ENCODE measurements at places on chromosomes 6 and 20. TPM values are rescaled to one million over a fixed set of nuclear protein-coding genes. Genes with fewer than 3 reads are reported as not detected.

GRCh38 chr6:10970731-10971130 is 73.4 kb downstream of the ELOVL2 start:
- DNase-seq: no peak

The COX4I2 gene
- polyA plus RNA-seq: not detected

DNA sequence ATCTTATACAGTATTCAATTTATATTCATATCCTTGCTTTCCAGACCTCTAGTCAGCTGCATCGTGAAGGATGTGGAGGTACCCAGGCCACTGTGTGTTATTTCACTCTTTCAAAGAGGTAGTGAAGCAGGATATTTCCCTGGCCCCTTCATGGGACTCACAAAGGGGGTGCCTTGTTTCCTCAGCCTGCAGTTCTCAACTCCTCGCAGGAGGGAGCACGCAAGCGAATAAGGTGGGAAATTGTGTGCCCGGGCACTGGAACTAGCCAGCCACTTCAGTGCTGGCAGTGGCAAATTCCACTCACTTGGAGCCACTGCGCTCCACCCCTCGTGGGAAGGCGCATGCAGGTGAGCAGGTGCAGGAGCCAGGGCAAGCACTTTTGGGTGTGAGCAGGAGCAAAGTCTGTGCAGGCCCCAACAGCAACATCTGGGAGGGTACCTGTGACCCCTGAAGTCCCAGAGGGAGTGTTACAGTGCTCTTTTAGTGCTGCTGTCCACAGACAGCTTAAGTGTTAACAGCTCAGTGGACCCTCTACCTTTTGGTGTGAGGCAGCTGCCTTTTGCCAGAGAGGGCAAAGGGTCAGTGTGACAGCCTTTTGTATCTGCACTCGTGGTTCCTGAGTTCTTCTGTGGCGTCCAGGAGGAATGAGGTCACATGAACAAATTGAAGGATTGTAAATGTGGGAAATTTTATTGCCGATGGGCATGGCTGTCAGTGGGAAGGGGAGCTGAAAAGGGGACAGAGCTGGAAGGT is 49.4 kb upstream of the FAM135A start:
- no peak for DNase-seq

DNA sequence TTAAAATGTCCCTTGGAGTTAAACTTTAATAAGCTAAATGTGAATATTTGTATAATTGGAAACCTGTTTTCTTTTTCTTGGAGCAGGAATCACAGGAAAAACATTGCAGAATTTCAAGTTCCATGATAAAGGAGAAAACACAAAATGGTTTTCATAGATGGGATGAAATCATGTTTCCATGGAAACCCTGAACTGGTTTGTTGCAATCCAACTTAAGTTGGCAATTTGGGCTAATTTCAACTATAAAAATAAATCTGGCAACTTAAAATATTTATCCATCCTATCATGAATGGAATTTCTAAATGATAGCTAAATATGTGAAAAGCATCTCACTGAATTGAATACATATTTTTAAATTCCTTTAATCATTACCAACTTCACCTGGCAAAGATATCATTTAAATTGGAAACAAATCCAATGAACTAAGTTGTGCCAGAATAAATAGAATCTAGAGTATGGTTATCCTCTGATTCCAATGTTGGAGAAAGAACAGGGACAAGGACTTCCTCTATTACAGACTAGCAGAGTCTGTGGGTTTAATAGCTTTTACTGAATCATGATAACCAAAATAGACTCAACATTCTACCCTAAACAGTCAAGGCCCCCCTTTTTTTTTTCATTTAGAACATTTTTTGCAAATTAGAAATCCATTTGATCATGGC is 33.2 kb downstream of the COL21A1 start:
- DNase-seq: no peak

GRCh38 chr6:113662688-113663333 is 194.3 kb upstream of the MARCKS start:
- no peak for DNase-seq

GRCh38 chr6:10194816-10195672 is 219.8 kb downstream of the TFAP2A start:
- no peak for DNase-seq

GRCh38 chr6:25927756-25928216 is 2.7 kb downstream of the SLC17A2 start:
- no peak for DNase-seq

The CST4 gene
- not detected for polyA plus RNA-seq

DNA sequence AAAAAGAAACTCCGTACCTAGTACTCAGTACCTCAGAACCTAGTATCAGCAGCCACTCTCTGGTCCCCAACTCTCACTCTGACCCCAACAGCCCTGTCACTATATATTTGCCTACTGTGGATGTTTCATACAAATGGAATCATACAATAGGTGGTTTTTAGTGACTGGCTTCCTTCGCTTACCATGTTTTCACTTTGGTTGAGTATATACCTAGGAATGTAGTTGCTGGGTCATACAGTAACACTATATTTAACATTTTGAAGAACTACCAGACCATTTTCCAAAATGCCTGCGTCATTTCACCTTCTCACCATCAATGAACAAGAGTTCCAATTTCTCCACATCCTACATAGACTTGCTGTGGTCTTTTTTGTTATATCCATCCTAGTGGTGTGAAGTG is 283.2 kb downstream of the GMDS start:
- no peak for DNase-seq

DNA sequence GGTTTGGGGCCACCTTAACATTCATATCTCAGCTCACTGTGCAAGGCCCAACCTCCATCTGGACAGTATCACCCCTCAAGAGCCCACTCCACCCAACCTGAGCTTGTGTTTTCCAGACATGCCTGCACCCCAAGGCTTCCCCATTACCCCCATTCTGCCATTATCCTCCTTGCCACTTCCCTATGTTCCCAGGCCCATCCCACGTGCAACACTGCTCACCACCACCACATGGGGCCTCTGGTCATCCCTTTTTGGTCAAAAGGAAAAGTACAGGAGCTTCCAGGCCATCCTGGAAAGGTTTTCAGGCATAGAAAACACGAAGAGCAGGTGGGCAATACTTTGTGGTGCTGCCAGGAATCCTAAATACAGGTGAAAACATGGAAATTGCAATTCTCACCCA is 140.3 kb downstream of the SYNDIG1 start:
- no peak for DNase-seq

- DNase-seq: no peak
These were observed 499.4 kb upstream of the NOX3 start for GRCh38 chr6:155955038-155955437.

DNA sequence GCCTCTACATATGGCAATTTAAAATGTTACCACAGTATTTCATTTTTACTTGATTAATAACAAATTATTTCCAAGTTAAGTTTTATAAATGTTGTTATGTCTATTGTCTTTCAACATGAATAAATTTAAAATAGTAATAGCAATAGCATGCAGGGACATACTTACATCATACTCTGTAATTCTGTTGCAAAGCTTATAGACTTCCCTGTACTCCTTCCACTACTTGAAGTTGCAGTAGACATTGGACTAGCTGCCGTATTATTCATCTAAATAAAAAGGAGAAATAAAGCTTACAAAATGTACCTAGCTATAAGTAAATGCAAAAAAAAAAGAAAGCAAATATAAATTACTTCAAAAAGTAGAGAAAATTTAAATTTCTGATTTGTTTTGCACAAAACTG is 12.7 kb downstream of the SUPT3H start:
- no peak for DNase-seq

GRCh38 chr6:16028966-16029365 is 99.9 kb upstream of the MYLIP start:
- DNase-seq: no peak

DNA sequence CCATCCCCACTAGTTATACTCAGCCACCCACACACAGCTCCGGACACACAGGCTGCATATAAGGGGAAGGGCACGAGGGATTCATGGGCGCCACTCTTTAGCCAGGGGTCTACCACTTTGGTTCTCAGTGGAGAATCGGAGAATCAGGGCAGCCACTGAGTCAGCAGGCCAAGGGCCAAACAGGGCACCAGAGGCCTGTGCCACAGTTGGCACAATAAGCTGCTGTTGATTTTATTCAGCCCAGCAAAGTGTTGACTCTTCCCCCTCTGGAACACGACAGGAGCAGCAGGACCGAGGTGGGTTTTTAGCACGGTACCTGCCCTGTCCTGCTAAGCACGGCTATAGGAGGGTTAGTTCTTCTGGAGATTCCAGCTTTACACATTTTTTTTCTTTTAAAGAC is 48.3 kb downstream of the GJA10 start:
- no peak for DNase-seq

DNA sequence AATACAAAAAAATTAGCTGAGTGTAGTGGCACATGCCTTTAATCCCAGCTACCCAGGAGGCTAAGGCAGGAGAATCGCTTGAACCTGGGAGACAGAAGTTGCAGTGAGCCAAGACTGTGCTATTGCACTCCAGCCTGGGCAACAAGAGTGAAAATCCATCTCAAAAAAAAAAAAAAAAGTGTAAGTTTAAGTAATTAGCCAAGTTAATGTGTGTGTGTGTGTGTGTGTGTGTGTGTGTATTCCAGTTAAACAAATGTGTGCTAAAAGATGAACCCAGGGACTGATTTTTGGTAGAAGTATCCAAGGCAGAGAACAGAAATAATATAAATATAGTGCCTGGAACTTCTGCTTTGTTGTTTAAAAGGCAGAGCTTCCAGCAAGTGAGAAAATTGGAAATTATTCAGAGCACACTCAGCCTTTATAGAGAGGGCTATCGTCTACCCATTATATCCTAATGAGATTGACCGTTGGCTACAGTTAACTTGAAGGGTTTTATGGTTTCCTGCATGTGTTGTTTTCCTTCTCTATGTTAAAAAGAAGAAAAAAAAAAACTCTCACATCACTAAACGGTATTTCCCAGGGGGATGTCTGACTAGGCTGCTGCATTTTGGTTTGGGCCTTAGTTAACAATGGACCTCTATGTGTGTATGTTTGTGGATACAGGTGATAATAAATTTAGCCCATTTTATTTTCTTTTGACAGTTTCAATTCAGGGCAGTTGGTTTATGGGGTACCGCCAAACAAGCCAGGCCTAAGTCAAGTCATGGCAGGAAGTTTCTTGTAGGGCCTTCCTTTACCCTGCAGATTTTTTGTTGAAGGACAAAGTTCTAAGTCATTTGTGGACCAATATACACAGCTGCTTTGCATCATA is 9.8 kb downstream of the SOX4 start:
- no peak for DNase-seq

The GPSM3 gene
- 31.1 TPM for polyA plus RNA-seq

- DNase-seq: peak; percentile 92
These were observed 88.4 kb downstream of the CDC5L start for GRCh38 chr6:44475779-44476434.

DNA sequence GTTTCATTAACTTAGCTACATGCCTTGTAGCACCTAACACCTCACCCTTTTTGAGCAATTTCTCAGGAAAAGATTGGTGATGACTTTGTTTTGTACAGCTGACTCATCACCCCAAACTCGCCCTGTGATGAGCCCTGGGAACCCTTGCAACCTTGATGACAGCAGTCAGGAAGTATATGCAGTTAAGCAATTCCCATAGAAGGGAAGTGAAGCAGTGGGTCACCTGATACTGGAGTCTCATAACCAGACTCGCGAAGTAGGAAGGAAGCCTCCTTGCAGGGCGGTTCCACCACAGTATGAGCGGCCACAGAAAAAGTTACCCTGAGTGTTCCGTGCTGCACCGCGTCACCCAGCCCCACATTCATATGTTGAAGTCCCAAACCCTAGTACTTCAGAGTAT is 82.0 kb upstream of the EDN1 start:
- DNase-seq: no peak

DNA sequence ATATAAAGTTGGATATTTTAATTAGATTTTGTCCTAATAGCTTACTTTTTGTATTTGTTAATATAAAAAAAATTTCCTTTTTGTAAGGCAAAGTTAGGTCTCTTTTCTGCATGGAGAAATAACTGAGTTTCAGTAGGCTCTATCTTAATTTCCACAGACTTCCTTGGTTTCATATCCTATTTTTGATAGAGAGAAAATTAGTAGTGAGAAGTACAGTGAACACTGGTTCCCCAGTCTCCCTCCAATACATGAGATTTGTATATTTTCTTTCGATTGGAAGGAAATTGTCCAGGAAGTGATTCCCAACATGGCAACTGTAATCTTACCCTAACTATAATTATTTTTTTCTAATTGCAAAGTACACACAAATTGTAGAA is 26.4 kb downstream of the TRIM27 start:
- no peak for DNase-seq

DNA sequence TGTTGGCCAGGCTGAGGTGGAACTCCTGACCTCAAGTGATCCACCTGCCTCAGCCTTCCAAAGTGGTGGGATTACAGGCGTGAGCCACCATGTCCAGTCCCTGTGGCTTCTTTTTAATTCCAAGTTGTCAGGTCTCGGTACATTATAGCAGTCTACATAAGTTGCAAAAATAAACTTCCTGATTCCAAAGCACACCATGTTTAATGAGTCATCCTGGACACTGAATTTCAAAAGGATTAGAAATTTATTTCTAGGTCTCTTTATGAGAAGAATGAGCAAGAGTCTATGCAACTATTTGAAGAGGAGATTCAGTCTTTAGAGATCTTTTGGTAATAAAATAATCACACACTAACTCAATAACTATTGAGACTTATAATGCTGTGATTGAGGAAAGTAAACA is 63.9 kb upstream of the MCHR2 start:
- DNase-seq: no peak

The TCP11 gene
- not detected for polyA plus RNA-seq

- DNase-seq: no peak
These were observed 136.8 kb upstream of the LRFN2 start for GRCh38 chr6:40723967-40724366.

The MAK gene
- 0.63 TPM for polyA plus RNA-seq

DNA sequence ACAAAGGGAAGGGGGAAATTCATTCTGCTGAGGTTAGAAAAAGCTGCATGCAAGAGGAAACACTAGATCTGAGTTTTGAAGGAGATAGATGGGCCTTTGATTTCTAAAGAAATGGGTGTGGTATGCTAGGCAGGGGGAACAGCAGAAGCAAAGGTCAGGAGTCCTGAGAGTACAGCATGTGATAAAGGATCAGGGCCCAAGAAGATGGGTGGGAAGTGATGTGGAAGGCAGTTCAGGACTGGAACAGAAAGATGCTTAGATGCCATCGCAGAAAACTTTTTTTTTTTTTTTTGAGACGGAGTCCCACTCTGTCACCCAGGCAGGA is 126.2 kb downstream of the ALDH8A1 start:
- no peak for DNase-seq

- no peak for DNase-seq
These were observed 20.8 kb downstream of the PLCG1 start for GRCh38 chr20:41158082-41158625.

The ZBTB24 gene
- 2.0 TPM for polyA plus RNA-seq

All from aorta (tissue), 5 donors.